ENCODE measurements at places on chromosomes 1 and 21.

DNA sequence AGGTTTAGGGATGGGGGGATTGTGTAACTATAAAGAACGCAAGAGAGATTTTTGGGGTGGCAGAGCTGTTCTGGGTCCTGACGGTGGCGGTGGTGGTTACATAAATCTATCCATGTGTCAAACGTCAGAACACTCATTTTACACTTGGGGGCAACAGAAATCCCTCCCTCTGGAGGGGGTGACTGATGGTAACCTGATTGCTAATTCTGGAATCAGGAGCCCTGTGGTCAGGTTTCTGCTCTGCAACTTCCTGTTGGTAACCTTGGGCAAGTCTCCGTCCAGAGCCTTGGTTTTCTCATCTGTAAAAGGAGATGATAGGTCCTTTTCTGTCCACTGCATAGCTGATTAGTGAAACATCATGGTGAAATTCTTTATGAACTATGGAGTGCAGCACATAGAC, 40.9 kb downstream of the ALPL start:
- no peak for DNase-seq

DNA sequence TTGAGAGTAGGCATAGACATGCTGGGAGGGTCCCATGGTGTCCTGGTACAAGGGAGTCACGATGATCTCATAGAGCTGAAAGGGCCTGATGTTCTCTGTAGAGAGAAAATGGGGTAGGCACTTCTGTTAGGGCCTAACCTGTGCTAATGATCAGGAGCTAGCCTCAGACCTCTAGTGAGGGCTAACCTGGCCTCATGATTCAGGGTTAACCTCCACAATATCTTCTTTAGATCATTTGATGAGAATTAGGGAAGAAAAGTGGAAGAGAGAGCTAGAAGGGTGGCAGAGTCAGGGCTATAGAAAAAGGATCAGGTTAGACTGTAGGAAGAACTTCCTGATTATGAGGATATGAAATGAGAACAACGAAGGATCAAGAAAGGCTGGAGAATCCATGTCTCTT, 5.0 kb upstream of the MRPS15 start:
- no peak for DNase-seq

GRCh38 chr1:192513697-192514096, 61.9 kb upstream of the RGS1 start:
- DNase-seq: no peak

- DNase-seq: no peak
Measured at GRCh38 chr1:78911956-78912880, 94.3 kb downstream of the ADGRL4 start.
